ENCODE measurements at places on chromosomes 5 and 9.

GRCh38 chr9:437574-438001, 222.9 kb downstream of the DOCK8 start:
- DNase-seq = no peak

GRCh38 chr9:71941060-71941568, 29.7 kb downstream of the C9orf85 start:
- DNase-seq = no peak

DNA sequence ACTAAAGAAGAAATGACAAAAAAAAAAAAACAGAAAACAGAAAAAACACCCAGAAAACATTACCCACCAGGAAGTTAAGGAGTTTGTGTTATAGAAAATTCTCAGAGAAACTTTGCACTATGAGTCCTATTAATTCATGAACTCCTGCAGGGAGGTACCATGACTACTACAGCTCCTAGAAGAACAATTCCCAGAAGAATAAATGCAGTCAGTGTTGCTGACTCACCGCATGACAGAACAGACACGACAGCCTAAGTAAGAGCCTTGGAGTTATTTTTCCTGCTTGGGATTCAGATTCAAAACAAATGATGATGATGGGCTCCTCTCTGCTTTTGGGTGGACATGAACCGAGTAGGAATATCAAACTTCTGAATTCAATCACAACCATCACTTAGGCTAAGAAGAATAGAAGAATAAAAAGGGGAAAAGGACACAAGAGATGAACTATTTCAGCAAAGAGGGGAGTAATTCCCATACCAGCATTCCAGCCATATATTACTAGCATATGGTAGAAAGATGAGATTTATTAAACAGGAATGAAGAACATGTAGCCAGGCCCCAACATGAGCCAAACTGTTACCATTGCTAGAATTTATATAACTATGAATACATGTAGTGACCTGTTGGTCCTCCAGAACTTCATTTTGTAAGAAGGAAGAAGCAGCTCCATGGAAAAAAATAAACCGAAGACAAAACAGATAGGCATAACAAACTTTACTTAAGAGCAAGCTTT, 209.6 kb upstream of the PDE4D start:
- DNase-seq = no peak

- no peak for DNase-seq
Measured at GRCh38 chr9:5586391-5586802, 42.5 kb upstream of the RIC1 start.

GRCh38 chr5:143124593-143124992, 278.9 kb downstream of the NR3C1 start:
- no peak for DNase-seq

GRCh38 chr9:68750255-68750654, 45.2 kb downstream of the PIP5K1B start:
- DNase-seq = no peak

DNA sequence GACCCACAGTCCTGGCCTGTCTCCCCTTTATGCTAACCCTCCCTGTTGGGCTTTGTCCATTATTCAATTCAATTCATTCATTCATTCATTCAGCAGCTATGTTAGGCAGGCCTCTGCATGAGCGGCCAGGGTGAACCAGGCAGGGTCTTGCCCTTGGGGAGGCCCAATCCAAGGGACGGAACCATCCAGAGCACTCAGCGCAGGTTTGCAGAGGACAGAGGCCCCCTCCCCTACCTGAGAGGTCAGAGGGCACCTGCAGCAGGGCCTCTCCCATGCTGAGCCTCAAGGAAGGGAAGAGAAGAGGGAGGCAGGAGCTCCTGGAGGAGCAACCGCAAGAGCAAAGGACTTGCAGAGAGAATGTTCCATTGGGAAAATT, 61.4 kb downstream of the C9orf50 start:
- DNase-seq = no peak

DNA sequence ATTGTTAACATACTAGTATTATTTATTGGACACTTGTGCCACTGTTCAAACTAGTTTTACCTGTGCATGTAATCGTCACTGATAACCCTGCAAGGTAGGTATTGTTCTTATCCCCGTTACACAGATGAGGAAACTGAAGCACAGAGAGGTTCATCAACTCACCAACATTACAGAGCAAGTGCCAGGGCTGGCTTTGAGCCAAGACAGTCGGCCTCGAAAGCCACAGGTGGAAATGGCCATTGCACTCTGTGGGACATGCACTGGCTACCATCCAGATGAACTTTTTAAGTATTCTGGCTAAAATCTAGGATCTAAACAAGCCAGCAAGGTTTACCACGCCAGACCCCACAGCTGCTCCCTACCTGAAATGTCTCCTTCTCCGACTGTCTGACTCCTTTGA, 57.9 kb downstream of the TEX10 start:
- DNase-seq = no peak

GRCh38 chr9:94086486-94087345, 2.5 kb downstream of the PTPDC1 start:
- no peak for DNase-seq

GRCh38 chr5:134161513-134162395, 15.0 kb downstream of the SKP1 start:
- DNase-seq = no peak

GRCh38 chr5:17302604-17303003, 85.2 kb downstream of the BASP1 start:
- no peak for DNase-seq

DNA sequence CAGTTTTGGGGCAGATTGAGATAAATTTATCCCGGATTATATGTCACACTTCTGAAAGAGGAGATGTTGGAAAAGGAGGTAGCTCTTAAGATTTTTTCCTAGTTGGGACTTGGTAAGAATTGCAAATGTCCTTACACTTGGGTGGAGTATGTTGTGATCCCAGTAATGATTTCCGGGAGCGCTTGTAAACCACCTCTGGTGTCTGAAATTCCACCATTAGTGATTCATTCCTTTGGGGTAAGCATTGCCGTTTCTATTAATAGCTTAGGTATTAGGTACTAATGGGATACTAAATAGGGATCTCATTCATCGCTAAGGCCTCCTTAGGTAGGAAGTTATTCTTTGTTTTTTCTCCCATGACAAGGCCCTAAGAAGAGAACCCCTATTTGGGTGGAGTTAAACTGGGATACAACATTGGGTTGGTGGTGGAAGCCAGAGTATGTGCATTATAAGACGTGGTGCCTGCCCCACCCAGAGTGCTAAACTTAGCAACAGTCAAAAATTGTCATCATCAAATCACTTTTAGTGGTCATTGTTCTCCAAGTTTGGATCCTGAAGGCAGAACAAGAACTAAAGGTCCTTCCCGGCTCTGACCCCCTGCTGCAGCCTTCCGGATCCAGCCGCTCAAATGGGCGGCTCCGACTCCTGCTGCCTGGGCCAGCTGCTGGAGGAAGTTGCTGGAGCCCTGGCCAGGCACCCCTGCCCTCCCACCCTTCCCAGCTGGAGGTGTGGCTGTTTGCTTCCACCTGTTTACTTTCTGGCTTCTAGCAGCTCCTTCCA, 31.7 kb upstream of the DAB2IP start:
- no peak for DNase-seq

- no peak for DNase-seq
Measured at GRCh38 chr5:9617739-9618504, 12.2 kb downstream of the TAS2R1 start.

GRCh38 chr9:35960039-35960655, 2.2 kb upstream of the OR2S2 start:
- DNase-seq = no peak

- DNase-seq = no peak
Measured at GRCh38 chr5:51185850-51186329, 197.4 kb upstream of the ISL1 start.

DNA sequence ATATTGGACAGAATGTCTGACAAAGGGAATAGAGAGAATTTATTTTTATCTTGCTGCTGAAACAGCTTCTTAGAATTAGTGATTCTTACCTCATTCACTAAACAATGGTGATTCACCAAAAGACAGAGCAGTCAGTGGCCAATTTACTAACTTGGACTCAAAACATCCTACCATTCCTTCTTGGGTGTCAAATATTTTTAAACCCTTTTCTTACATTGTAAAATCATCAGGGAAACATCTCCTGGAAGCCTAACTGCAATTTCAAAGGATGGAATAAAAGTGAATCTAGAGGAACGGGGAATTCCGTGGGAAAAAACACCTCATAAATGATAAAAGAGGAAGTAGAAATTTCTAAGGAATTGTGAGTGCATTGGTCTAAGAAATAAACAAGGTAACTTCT, 97.7 kb downstream of the LHFPL2 start:
- no peak for DNase-seq

DNA sequence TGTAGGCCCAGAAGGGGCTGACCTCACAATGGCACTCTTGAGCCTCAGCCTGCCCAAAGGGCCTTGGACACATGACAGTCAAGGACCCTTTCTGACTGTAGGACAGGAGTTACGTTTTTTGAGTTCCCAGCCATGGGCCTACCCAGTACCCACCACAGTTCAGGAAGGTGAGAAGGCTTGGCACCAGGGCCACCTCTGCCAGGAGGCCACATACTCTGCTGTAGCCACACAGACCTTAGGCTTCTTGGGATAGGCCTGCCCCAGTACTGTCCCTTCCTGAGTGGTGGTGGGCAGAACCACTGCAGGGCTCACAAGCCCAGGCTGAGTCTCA, 12.8 kb downstream of the PDLIM4 start:
- DNase-seq = no peak

GRCh38 chr5:132082329-132083023, 8.9 kb downstream of the CSF2 start:
- no peak for DNase-seq

GRCh38 chr5:100802208-100802607, 100.9 kb downstream of the ST8SIA4 start:
- no peak for DNase-seq

DNA sequence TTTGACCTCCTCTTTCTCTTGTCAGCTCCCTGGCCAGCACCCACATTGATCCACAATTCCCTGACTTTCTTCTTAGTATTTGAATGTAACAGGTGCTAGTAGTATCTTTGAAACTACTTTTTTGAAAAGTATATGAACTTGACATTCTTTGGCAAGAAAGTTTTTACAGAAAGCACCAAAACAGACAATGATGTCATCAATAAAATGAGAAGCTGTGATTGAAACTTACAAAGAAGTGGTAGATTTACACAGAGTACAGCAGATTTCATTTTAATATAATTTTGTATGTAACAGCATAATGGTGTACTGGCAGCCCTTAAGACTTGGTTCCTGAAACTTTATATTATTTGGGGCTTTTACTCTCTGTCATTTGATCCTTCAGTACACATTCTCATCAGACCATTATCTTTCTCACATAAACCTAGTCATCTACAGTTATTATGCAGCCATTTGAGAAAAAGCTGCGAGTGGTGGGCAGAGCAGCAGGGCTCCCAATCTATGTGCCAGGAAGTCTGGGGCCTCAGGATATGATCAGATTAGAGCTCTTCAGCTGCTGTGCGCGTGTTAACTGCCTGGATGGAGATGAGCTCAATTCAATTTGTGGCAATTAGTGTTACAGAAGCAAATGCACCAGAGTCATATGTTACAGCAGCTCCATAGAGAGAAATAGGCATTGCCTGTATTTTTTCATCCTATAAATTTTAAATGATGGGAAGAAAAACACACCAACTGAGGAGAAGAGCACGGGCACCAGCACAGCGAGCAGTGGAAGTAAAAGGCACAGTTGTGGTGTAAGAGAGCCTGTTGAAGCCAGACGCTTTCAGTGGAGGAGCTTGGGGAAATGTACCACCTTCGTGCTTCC, 126.1 kb downstream of the STARD4 start:
- DNase-seq = no peak

DNA sequence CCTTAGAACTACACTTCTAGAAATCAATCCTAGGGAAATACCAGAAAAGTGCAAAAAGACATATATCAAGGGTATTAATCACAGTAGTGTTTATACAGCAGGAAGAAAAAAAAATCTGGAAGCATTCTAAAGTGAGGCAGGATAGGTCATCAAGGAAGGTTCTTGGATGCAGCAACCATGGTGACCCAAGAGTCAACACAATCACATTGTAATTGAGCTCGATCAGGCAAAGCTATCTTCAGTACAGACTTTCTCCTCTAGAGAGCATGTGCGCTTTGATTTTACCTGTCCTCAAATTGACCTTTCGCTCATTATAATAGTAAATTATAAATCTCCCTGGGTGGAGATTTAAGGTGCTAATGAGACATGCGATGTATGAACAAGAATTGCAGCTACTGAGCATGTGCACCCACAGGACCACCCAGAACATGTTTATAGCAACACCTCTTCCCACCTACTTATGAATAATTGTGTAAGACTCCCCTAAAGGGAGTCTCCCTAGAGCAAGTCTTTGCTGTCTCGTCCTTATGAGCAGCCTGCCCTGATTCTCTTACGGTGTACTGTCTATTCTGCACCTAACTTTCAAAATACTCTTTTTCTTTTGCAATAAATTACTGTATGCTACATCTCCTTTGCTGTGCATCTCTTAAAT, 297.7 kb downstream of the ATPSCKMT start:
- no peak for DNase-seq

DNA sequence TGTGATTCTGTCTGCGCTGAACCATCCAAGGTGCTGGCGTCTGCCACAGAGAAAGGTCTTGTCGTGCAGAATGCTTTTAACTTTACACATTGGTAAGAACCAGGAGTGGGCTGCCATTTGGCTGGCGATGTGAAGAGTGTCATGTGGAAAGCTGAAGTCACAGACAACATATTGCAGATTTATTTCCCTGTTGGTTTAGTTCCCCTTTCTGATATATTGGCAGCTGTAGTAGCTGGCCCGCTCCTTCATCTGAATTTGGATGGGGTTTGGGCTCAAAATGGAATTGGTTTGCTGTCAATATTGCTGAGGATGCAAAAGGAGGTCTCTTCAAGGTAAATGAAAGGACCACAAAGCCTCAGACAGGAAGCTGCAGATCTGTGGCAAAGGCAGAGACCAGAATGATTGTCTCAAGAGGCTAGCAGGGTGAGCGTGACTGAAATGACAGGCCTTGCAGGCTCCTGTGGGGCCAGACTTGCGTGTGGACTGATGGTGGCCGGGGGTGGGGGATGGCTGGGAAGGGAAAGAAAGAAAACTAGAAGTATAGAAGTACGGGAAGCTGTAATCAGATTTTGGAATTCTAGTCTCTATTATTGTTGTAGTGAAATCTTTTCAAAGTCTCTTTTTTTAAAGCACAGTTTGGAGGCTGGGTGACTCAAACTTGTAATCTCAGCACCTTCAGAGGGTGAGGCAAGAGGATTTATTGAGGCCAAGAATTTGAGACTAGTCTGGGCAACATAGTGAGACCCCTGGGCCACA, 25.1 kb upstream of the CD180 start:
- DNase-seq = no peak

DNA sequence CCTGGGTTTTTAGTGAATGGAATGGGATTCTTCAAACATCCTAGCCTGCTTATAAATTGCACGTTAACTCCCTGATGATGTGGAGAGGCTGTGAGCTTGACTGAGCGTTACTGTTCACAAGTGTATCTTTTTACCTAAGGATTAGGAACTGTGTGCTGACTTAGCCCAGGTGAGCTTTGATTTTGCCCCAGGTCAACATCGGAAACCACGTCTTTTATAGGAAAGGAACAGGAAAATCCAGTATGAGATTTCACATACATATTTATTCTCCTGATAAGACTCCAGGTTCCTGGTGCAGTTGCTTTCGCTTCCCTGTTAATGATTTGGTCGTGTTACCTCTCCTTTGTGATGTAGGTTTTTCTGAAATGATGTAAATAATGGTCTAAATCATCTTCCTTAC, 103.2 kb upstream of the BASP1 start:
- no peak for DNase-seq

Data from hypothalamus (tissue), 51 donors.